ENCODE measurements at places on chromosomes 11 and 22.

DNA sequence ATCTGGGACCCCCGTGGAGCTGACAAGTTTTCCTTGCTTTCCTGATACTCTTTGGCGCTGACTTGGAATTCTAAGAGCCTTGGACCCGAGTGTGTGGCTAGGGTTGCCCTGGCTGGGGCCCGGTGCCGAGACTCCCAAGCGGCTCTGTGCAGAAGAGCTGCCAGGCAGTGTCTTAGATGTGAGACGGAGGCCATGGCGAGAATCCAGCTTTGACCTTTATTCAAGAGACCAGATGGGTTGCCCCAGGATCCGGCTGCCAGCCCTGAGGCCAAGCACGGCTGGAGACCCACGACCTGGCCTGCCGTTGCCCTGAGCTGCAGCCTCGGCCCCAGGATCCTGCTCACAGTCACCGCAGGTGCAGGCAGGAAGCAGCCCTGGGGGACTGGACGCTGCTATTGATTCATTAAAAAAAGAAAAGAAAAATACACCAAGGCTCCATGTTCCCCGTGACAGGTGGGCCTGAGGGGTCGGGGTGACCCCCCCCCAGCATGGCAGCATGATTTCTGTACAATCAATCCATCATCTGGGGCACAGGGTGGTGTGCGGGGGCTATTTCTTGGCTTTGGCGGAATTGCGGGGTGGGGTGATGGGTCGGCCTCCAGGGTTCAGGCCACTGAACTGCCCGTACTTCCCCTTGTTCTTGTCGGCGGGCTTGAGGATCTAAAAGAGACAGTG lies 3.5 kb downstream of the PPP1CA start:
- no peak for DNase-seq

- DNase-seq, result peak; percentile 89
Observed at GRCh38 chr11:103091801-103092524, at the start of gene DCUN1D5. Gene DCUN1D5 (minus strand): TSS chr11:103092160. CDS start chr11:103091872, 288 bp downstream.

GRCh38 chr11:9315078-9315688 lies 790 bp upstream of the TMEM41B start:
- DNase-seq, result peak; percentile 42

DNA sequence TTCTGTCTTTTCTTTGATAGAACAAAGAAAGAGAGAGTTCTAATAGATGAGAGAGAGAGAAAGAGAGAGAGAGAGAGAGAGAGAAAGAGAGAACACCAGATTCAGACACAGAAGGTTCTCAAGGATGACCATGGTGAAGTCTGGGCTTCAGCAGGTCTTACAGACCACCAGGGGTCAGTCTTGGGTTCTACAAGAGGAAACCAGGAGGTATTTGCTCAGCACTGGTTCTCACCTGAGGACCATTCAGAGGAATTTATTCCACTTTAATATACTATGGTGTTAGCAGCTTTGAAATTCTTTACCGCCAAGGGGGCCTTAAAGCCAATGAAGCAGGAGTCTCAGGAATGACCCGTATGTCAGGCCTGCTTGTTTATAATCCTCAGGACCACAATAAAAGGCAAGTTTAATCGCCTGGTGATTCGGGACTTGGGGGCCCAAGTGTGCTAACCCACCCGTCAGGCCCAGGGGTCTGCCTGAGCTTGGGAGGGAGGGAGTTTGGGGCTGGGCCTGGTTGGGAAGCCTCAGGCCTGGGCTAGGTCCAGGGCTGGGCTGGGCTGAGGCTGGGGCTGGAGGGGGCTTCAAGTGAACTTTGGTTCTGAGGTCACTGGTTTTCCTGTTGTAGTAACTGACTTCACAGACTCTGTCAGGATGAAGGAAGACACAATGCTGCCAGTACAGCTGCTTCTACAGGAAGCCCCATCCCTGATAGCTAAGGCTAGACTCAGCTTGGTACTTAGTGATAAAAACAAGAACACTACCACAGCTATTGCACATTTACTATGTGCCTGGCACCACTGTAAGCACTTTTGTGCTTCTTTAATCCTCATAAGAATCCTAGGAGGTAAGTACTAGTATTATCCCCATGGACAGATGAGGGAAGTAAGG lies 179.2 kb upstream of the ZBED5 start:
- peak; percentile 68 for DNase-seq

DNA sequence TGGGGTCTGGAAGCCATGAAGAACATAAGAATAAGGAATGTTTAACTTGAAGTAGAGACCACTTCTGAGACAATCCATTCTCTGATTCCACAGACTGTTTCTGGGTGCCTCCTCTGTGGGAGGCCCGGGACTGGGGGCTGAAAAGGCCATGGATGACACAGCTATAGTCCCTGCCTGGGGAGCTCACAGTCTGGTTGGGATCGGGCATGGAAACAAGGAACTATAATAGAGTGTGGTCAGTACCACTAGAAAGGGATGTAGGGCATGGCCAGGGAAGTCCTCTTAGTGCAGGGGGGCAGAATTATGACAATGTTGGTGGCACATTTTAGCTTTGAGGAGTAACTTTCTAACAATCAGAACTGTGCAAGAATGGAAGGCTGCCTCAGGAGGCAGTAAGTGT lies 9.2 kb upstream of the KCNE3 start:
- no peak for DNase-seq

- DNase-seq, result no peak
Observed at GRCh38 chr22:17764036-17764435, 10.2 kb downstream of the BID start.

- no peak for DNase-seq
Observed at GRCh38 chr11:44916331-44916730, 34.4 kb downstream of the TP53I11 start.

DNA sequence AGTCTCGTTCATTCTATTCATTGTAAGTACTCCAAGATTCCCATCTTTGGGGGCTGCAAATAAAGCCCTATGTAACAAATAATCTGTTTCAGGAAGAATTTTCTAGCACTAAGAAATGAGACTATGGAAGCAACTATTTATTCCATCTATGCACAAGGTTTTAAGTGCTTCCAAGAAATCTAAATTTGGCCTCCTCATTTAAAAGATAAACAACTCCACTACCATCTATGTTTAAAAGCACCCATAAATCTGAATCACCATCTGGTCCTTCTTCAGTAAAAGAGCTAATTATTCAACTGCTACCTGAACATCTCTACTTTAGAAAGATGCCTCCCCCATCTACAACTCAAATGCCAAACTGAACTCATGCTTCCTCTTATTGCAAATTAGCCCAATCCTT lies 547.3 kb upstream of the LRRC4C start:
- no peak for DNase-seq

DNA sequence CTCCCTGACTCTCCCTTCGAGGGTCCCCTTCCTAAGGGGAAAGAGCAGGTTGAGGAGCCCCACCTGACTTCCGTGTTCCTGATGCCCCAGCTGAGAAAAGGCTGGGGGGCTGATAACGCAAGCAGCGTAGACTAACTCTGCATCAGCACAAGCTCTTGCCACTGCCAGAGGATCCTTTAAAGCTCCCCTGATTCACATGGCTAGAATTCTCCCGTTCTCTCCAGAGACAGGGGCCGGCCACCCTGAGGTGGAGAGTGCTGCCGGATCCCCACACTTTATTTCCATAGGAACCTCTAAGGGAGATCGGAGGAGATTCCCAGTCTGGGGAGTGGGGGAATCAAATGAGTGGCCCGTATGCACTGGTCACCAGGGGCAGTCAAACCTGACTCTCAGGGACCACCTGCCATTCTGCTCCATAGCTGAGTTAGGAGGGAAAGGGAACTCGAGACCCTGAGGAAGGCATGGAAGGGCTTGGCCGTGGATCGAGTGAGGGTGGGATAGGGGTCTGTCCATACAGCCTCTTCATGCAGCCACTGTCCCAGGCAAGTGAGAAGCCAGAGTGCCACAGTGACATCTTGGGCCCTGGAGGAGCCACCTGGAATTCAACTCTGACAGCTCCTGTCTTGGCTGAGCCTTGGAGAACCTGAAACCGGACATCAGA lies 1.4 kb upstream of the VSIG10L2 start:
- no peak for DNase-seq

DNA sequence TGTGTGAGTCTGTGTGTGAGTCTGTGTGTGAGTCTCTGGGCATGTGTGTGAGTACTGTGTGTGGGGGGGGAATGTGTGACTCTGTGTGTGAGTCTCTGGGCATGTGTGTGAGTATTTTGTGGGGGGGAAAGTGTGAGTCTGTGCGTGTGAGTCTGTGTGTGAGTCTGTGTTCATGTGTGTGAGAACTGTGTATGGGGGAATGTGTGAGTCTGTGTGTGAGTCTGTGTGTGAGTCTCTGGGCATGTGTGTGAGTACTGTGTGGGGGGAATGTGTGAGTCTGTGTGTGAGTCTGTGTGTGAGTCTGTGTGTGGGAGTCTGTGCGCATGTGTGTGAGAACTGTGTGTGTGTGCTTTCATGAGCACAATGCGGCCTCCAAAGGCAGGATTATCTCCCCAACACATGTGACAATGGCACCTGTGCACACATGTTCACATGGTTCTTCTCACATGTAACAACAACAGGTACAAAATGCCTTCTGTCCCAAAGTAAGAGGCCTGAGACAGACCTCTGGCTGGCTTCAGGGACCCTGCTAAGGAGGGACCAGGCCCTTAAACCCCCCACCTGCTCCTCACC lies 1.6 kb downstream of the CD5 start:
- DNase-seq, result no peak

DNA sequence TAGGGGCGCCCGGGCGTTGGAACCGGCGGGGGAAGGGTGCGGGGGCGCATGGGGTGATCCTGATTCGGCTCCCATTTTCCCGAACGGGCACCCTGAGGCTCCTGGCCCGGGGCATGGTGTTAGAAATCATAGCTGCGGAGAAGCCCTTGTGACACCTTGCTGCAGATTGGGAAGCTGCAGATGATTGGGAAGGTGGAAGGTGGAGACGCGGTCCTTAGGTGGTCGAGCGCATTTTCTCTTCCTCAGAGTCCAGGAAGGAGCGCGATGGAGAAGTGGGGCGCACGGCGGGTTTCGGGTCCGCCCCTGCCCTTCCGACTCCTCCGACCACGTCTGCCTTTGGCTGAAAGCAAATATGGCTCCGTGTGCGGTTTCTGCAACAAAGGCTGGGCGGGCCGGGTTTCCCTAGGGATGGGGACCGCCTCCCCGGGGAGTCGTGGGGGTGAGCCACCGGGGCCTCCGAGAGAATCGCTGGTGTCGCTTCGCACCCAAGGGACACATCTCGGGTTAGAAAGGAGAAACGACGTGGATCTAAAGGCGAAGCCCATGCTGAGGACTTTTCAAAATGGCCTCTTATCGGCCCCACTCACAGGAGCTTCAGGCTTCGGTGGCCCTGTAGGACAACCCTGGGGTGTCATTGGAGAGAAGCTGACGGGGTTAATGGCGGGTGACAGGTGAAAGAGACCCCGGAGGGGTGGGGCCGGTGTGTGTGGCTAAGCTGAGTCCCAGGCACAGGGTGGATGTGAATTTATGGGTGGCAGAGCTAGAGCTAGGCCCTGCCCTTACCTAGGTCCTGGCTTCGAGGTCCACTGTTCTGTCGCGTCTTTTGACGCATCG lies 707 bp upstream of the FTH1 start:
- peak; percentile 23 for DNase-seq

GRCh38 chr11:13341026-13341425 lies 63.4 kb downstream of the BMAL1 start:
- no peak for DNase-seq

DNA sequence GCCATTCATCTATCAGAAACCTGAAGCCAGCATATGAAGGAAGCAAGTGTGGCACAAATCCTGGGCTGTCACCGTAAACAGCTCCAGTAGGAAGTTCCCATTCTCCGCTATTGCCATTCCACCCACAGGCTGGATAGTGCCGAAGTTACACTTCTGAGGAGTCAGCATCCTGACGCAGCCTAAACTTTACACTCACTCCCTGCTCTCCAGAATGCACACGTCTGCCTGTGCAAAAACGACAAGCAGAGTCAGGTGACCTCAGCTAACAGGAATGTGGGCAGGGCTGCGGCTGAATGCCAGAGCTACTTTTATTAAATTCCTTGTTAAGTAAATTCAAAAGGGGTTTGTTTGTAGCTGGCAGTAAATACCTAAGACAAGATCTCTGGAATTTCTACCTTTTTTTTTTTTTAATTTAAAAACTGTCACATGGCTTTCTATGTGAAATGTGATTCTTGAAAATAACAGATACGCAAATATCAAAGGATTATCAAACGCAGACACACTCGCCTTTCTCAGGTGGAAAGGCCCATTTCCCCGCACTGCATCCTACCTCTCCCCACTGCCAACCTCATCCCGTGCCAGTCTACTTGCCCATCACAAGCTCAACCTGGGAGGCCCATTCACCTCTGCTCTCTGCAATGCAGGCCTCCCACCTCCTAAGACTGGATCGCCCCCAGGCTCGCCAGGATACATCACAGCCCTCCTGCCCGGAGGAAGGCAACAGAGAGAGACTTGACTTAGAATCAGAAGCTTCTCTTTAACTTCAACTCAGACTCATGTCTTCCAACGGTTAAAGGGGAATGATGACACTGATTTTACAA lies 33.5 kb downstream of the NFRKB start:
- no peak for DNase-seq

DNA sequence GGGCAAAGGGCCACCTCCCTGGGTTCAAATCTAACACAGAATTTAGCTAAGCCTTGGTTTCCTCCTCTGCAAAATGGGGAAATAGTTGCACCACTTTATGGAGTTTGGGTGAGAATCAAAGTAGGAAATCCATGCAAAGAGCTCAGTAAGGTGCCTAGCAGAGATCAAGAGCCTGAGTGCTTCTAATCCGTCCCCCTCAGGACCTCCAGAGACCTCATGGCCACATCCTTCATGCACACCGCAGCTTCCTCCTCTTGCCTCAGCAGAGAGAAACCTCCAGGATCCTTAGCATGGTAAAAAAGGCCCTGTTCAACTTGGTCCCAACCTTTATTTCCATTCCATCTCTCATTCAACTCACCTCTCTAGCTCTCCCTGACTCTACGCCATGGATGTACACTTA lies 37.8 kb upstream of the NAV2 start:
- DNase-seq, result no peak

- no peak for DNase-seq
Observed at GRCh38 chr22:26377170-26377830, 51.8 kb upstream of the ASPHD2 start.

DNA sequence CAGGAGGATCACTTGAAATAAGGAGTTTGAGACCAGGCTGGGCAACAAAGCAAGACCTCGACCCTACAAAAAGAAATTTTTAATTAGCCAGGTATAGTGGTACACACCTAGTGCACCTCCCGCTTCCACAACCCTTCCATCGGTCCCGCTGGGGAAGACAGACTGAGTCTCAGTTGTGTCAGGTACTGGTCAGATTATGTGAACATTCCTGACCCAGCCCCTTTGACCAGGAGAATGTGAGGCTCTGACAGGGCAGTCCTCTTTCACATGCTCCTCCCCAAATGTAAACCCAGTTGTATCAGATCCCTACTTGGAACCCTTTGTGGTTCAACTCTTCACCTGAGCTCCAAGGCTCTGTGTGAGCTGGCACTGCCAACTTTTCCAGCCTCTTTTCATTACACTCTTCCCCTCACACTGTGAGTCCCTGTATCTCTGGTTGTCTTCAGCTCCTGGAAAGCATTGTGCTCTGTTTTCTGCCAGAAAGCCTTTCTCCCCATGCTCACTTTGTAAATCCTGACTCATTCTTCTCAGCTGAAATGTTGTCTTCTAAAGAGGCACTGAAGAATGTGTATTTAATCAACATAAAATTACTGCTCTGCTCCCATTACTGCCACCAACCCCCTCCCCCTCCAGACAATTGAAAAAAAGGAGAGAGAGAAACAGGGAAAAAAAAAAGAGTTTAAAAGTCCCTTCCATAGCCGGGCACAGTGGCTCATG lies 2.1 kb upstream of the TTLL12 start:
- no peak for DNase-seq

GRCh38 chr22:23192133-23192532 lies 11.8 kb downstream of the BCR start:
- no peak for DNase-seq

Measured in NCI-H1930 (cell line).